ENCODE measurements at places on chromosomes 2 and 18.

GRCh38 chr2:168538534-168538933 lies 82.5 kb downstream of the CERS6 start:
- no peak for DNase-seq

- DNase-seq = no peak
These were observed 5.2 kb downstream of the PARD6G start for GRCh38 chr18:80241919-80242777.

GRCh38 chr18:44557616-44558151 lies 123.0 kb upstream of the SETBP1 start:
- DNase-seq = no peak

DNA sequence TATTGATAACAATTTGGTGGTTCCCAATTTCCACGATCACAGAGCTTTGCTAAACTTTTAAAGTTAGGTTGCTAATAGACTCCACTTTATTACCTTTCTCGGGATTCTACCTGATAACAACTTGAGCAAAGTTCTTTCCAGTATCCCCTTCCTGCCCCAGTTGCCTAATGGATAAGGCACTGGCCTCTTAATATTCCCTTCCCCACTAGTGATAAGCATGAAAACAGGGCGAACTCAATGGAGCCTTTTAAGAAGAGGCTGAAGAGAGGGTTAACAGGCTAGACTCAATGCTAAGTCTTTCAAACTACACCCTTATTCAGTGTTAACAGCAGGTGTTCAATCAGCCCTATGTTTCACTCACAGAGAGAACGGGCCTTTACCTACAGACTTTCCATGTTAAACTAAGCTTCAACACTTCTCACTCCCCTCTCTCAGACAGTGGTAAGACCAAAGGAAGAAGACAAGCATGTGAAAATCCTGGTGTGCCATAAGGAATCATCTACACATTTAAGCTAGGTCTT lies 75.8 kb downstream of the ANKRD44 start:
- DNase-seq = no peak

- DNase-seq = no peak
These were observed 72.8 kb downstream of the PLEKHA3 start for GRCh38 chr2:178553047-178553446.

- no peak for DNase-seq
These were observed 98.7 kb downstream of the PLEKHA3 start for GRCh38 chr2:178579006-178579405.

- no peak for DNase-seq
These were observed 94.9 kb downstream of the NFATC1 start for GRCh38 chr18:79490626-79491041.

DNA sequence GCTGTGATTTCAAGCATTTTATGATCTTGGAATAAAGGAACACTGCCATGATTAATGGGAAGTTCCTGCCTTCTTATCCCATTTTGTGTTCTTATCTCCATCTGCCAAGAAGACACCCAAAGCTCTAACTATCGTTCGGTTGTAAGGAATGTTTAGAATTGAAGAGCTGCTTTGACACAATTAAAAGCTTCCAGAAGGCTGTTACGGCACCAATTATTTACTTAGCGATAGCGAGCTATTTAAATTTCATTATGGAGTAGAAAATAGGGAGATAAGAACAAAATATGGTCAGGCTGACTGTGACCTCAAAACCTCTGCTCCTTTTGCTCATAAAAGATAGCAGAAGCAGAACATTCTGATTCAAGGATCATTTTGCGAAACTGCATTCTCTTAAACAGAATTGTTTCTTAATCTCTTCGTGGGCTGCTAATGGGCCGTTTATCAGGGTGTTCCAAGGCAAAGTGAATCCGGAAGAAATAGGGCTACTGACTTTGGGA lies 101.6 kb downstream of the SLC4A3 start:
- DNase-seq = no peak

- no peak for DNase-seq
These were observed 1100.2 kb downstream of the CBLN2 start for GRCh38 chr18:71443706-71444480.

DNA sequence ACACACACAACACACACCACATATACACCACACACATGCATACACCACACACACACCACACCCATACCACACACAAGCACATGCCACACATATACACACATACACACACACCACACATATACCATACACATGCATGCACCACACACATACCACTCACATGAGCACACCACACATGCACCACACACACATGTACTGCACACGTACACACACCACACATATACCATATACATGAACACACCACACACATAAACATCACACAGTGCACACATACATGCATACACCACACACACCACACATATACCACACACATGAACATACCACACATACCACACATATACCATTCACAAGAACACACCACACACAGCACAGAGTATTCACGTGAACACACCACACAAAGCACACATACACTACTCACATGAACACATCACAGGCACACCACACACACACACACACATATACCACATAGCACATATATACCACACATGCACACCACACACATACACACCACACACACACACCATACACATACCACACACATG lies 219.9 kb upstream of the RAB6C start:
- no peak for DNase-seq

DNA sequence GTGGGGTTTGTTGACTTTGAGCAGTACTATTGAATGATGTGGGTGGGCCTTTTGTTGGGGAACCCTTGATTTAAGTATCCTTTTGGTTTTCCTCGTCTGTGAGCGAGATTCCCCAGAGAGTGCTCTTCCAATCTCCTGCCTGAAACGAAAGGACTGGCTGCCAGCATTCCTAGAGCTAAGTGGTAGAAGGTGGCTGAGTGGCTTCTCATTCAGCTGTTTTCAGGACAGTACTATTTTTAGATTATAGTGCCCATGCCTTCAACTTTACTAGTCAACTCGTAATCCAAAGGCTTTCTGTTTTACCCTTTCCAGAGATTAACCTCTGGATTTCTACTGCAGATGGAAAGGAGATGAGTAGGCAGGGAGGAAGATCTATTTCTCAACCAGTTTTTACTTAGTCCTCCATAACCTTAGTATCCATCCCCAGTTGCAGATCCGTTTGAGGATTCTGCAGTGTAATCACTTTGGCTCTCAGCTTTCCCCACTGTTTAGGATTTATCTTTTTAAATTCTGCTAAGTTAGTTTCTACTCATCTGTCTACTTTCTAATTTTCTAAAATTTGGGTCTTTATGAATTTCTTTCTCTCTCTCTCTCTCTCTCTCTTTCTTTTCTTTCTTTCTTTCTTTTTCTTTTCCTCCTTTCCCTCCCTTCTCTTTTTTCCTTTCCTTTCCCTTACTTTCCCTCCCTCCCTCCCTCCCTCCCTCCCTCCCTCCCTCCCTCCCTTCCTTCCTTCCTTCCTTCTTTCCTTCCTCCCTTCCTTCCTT lies 9.2 kb downstream of the SLC4A1AP start:
- DNase-seq = no peak

DNA sequence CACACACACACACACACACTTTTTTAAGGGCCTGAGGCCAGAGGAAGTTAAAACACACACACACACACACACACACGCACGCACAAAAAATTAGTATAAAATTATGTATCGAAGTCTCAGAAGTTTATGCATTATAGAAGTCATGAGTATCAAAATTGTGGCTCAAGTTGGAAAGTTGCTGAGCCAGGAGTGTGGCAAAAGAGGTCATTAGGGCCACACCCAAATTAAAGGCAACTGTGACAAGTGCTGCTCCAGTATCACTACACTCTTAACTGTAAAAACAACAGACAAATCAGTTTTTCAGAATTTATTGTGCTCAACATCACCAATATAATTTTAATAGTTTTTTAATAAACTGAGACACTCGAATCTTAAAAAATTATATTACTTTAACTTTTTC lies 36.9 kb downstream of the YWHAQ start:
- no peak for DNase-seq

DNA sequence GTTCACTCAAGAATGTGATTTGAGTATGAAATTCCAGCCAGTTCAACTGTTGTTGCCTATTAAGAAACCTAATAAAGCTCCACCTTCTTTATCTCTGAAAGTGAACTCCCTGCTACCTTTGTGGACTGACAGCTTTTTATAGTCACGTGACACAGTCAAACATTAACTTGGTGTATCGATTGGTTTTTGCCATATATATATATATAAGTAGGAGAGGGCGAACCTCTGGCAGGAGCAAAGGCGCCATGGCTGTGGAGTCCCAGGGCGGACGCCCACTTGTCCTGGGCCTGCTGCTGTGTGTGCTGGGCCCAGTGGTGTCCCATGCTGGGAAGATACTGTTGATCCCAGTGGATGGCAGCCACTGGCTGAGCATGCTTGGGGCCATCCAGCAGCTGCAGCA lies at the start of gene UGT1A1:
Gene UGT1A1, plus strand, starts transcription at position 228 of the 400 bp plus-strand sequence. Its CDS starts 18 bp downstream, at position 246.
- DNase-seq = no peak

Measured in activated CD4-positive, alpha-beta memory T cell treated with anti-CD3 and anti-CD28 coated beads, Interleukin-2, amount 10 ng/mL, durations not matched to agents 7 days and 5 days (primary cell).